ENCODE measurements at places on chromosomes 4 and X. TPM values are rescaled to one million over a fixed set of nuclear protein-coding genes. Genes with fewer than 3 reads are reported as not detected.

GRCh38 chr4:157025898-157026297 lies 50.1 kb upstream of the GLRB start:
- DNase-seq, result no peak

GRCh38 chr4:174696657-174697056 lies 132.4 kb downstream of the GLRA3 start:
- no peak for DNase-seq

GRCh38 chr4:17636696-17637622 lies 22.5 kb downstream of the MED28 start:
- DNase-seq, result no peak

The LRP2BP gene
- total RNA-seq, result 0.14 TPM

- no peak for DNase-seq
Observed at GRCh38 chr4:94160774-94161173, 46.9 kb upstream of the SMARCAD1 start.

GRCh38 chr4:534576-535151 lies 35.7 kb downstream of the PIGG start:
- no peak for DNase-seq

DNA sequence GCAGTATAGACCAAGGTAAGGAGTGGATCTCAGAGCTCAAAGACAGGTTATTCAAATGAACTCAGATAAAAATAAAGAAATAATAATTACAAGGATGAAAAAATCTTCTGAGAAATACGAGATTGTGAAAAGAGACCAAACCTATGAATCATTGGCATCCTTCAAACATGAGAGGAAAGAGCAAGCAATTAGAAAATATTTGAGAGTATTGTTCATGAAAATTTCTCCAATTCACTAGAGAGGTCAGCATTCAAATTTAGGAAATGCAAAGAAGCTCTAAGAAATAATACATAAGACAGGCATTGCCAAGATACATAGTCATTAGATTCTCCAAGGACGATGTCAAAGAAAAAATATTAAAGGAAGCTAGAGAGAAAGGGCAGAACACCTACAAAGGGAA lies 93.5 kb upstream of the GALNTL6 start:
- no peak for DNase-seq

The KLHL4 gene
- 0.58 TPM for total RNA-seq

DNA sequence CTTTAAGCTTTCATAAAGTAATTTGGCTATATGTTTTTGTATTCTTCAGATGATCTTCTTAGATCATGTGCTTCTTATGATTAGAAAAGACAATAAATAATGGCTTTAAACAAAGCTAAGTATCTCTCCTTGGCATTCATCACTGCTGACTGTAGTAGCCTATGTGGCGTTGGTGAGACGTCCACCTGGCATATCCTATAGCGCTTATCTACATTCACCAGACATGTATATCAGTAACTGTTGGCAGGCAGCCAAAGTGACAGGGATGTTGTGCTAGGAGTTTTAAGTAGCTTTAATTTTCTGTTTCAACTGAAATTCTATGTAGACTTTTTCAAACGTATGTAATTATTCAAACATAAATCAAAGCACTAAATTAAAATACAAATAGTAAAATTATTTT lies 276.4 kb downstream of the IL15 start:
- DNase-seq, result no peak

DNA sequence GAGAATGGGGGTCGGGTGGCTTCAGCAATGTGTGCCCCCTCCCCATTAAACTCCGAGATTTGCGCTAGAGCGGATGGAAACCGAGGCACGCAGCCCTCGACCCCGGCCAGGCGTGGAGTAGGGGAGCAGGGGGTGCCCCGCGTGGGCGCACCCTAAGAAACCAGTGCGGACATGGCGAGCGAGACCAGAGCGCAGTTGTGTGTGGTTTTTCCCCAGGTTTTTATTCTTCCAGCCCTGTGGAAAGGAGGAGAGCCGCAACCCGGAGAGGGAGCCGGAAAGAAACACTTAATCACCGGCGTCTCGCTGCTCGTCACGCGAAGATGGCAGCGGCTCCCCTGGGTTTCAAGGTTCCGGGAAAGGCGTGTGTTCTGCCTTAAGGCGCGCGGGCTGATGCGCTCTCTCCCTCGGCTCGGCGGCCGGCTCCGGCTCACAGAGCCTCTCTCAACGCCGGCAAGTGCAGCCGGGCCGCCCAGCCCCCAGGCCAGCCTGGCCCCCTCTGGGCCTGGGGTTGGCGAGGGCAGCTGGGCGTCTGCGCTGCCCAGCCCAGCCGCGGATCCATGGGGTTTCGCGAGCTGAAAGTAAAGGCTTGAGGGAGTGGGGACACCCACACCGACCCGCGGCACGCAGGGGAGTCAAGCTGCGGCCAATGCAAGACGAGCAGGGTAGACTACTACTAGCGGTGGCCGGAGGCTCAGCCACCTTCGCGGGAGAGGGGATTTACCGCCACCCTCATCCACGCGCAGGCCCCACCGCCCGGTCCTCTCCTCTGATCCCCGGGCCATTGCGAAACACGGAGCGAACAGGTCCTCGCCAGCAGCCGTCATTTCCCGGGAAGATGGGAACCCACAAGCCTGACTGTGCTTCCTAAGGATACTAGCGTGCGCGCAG lies 74.0 kb upstream of the BCOR start:
- no peak for DNase-seq

The CSAG1 gene
- total RNA-seq, result not detected

DNA sequence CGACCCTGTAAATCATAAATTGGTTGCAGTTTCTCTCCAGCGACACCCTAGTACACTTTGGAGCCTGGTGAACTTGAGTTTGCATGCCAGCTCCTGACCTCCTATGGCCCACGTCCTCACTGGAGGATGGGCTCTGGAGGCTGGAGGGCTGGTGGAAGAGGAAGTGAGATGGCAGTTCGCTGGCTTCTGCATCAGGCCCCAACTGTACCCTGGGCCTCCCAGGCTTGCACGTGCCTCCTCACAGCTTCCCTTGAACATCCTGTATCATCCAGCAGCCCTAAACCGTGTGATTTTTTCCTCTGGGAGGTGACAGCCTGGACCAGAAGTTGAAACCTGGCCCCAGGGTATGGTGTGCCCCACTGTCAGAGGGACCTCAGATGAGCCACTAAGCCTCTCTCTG lies 78.5 kb downstream of the HTRA3 start:
- no peak for DNase-seq

DNA sequence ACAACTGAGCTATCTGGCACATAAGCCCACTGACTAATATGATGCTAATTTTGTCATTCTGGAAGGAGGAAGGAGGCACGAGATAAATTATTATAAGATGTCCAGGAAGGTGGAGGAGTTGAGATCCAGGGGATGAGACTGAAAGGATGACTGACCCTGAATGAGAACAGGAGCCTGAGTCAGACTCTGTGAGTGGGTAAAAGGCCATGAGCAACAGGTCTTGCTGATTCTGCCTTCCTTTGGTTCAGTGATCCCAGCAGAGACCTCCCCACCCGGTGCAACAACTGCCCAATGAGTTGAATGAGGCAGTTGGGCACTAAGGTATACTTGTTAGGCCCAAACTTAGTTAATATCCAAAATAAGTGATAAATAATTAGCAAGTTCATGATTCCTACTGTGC lies 238.1 kb upstream of the GPC4 start:
- peak; percentile 71 for DNase-seq

The TTC29 gene
- not detected for total RNA-seq

GRCh38 chrX:1449823-1450149 lies 2.9 kb downstream of the ASMTL start:
- no peak for DNase-seq

DNA sequence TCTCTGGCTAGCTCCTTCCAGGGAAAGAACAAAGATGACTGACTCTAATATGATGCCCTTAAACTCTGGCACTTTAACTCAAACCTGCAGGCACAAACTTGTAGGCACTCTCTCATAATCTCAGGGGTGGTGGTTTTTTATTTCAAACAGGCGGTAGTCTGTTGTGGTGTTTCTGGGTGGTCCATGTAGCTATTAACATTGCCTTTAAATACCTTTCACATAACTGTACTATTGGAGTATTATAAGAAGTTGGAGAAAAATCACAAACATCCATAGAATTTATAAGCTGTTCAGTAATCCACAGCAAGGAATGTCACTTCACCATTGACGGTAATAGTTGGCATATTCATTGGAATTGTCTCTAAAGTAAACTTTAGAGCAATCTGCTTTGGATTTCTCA lies 204.2 kb upstream of the PDE5A start:
- no peak for DNase-seq

DNA sequence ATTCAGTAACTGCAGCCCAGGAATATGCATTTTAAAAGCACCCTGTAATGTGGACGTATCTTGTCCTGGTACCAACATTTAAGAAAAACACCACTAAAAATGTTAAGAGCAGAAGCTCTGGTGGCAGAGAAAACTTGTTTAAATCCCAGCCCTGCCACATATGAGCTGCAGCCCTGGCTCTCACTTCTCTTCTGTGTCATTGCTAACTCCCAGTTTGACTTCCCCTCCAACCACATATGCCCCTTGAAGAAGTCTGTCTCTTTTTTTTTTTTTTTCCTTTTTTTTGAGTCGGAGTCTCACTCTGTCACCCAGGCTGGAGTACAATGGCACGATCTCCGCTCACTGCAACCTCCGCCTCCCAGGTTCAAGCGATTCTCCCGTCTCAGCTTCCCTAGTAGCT lies 14.8 kb downstream of the LHFPL1 start:
- DNase-seq, result no peak

DNA sequence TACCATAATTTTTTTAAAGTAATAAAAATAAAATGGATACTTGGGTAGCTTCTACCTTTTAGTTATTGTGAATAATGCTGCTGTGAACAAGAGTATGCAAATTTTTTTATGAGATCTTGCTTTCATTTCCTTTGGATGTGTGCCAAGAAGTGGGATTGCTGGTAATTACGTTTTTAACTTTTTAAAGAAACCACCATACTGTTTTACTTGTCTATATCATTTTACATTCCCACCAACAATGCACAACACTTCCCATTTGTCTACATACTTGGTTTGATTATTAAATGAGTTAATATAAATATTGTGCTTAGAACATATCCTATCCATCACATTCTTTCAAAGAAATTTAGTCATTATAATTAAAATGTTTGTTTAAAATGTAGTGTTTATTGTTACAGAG lies 3.9 kb upstream of the SULT1B1 start:
- DNase-seq, result no peak

The PTPN13 gene
- 19.8 TPM for total RNA-seq

The NWD2 gene
- total RNA-seq, result not detected

DNA sequence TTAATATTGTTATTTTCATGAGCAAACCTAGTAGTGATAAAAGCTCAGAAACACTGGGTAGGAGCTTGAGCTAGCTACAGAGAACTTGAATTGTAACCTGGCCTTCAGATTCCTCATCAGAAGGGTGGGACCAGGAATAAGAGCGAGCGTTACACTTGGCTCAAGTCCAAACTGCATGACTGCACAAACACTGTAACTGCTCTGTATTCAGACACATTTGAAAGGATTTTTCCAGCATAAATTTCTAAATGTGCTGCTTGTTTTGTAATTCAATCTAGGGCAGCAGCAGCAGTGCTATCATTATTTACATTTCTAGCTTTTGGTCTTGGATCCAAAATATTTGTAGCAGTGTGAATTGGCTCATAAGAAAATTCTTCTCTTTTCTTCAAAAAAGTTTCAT lies 133.0 kb upstream of the TMLHE start:
- no peak for DNase-seq

DNA sequence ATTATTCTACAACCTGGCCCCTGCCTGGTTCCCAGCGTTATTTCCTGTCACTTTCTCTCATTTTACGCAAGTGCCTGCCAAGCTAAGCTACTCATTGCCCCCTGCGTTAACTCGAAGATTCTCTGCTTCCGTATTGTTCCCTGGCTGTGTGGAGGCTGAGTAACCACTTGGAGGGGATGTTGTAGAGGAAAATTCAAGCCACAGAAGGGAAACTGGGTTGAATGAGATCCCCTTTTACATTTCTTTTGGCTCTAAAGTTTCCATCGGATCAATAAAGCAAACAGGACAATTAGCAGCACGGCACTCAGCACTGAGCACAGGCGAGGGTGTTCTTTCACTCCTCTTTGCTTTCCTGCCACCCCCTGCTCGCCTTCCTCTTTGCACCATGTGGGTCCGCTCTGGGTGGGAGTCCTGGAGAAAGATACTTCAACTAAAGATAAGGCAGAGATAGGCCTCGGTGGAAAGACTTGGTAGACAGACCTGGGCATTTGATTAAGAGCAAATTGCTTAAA lies 4.2 kb upstream of the TMSB4X start:
- no peak for DNase-seq

DNA sequence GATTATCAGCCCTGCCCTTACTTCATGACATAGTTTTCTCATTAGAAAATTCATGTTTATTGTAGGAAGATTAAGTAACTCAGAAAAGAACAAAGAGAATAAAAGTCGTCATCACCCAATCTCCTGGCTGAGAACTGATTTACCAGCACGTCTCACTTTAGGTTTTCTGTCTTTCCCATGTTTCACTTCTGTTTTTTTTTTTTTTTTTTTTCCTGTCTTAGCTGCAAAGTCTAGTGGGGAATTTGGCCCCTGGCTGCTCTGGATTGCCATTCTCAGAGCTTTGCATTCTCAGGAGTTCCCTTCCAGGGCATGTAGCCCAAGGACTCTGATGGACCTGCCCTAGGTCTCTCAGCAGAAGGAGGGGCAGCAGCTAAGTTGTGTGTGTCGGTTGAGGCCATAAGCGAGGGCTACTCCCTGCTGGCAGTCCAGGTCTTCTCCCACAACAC lies 57.8 kb downstream of the TMEM131L start:
- no peak for DNase-seq

The POF1B gene
- total RNA-seq, result not detected

GRCh38 chr4:123661080-123661737 lies 264.6 kb downstream of the SPRY1 start:
- DNase-seq, result no peak

DNA sequence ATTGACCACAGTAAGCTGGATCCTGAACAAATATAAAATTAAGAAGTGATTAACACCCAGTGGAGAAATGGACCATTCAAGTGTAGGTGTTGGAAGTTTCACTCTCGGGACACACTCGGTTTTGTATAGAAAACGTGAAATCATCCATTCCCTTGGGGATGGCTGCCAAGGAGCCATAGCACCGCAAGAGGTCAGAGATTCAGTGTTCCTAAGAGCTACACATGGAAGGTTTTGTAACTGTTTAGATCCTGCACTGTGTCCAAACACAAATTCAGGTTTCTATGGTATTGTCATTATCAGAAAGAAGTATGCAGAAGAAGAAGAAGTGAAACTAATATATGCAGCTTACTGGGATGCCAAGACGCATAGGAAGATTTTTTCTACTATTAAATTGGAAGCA lies 281.0 kb downstream of the LDB2 start:
- DNase-seq, result no peak

- no peak for DNase-seq
Observed at GRCh38 chrX:138018145-138018799, 452.3 kb downstream of the ZIC3 start.

The TMSB15C gene
- total RNA-seq, result 2.9 TPM

Data from epithelial cell of proximal tubule (primary cell).